ENCODE measurements at places on chromosomes 6 and 20.

DNA sequence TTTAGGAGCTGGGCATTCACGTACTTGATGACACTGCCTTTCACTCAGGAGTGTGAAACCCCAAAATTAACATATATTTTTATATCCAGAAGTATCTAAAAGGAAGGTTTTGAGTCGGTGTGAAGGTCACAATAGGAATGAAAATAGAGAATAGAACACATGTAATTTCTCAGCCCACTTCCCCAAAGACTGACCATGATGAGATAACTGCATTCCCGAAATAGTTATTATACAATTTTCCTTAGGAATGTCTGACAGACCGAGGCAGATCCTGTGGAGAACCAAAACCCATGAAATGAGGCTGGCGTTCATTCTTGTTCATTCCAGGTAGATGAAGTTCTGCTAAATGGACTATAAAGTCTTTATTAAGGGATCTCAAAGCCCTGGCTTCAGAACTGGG, 10.3 kb downstream of the NSFL1C start:
- DNase-seq: no peak

DNA sequence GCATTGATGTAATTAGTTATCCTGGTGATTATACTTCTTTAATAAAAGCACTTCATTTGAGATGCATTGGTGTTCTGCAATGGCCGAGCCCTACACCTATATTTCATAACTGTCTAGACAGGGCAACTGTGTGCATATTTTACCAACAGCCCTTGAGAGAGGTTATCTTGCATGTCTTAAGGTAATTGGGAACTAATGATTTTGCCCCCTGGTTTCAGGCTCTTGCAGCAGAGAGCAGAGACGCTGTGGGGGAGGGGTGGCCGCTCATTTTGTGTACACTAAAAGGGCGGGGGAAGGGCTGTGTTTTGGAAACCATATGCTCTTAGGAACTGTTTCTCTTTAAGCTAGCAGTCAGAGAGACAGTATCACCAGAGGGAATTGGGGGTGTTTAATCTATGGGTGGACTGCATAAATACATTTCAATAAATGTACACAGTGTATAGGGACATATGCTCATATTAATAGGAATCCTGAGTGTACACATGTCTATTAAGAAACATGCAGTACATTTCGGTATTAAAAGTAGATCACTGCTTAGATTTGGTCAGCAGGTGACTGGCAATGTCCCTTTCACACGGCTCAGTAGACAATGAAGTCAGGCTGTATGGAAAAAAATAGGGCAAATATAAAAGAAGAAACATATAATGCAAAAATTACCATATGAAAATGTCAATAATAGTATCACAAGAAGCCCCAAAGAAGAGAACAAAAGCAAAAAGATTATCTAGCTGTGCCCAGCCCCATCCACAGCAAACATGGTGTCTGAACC, 402.9 kb upstream of the CITED2 start:
- no peak for DNase-seq

- DNase-seq: no peak
These were observed 941.0 kb upstream of the ADGRB3 start for GRCh38 chr6:67694127-67694526.

- no peak for DNase-seq
These were observed 44.1 kb upstream of the EDN1 start for GRCh38 chr6:12245763-12246718.

GRCh38 chr6:158408552-158409130, 96.4 kb downstream of the TULP4 start:
- no peak for DNase-seq

DNA sequence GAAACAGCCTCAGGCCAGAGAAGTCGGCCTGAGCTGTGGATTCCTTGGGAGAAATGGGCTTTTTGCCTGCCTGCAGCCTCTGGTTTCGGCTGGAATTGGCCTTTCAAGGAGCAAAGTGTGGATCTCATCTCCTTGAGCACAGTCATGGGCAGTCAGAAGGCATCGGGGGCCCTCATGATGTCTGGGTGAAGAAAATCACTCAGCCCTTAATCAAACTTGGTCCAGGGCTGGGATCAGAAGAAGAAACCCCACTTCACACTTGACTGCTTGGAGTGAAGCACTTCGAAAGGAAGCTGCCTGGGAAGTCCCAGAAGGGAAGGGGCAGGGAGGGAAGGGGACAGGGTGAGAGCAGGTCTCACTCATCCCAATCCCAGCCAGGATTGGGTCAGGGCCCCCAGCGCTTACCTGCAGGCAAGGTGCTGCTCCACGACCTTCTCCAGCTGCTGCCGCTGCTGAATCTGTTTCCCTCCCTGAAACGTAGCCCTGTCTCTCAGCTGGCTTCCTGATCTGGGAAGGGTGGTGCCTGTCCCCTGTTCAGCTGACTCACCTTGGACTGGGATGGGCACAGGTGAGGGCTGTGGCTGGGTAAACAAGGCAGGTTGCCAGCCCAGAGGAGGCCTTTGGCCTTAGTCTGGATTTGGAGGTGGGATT, at the start of gene SDCBP2:
Gene SDCBP2, minus strand, starts transcription at position 460 of the 651 bp plus-strand sequence. CDS start 8,723 bp downstream, outside the sequence.
- DNase-seq: no peak

DNA sequence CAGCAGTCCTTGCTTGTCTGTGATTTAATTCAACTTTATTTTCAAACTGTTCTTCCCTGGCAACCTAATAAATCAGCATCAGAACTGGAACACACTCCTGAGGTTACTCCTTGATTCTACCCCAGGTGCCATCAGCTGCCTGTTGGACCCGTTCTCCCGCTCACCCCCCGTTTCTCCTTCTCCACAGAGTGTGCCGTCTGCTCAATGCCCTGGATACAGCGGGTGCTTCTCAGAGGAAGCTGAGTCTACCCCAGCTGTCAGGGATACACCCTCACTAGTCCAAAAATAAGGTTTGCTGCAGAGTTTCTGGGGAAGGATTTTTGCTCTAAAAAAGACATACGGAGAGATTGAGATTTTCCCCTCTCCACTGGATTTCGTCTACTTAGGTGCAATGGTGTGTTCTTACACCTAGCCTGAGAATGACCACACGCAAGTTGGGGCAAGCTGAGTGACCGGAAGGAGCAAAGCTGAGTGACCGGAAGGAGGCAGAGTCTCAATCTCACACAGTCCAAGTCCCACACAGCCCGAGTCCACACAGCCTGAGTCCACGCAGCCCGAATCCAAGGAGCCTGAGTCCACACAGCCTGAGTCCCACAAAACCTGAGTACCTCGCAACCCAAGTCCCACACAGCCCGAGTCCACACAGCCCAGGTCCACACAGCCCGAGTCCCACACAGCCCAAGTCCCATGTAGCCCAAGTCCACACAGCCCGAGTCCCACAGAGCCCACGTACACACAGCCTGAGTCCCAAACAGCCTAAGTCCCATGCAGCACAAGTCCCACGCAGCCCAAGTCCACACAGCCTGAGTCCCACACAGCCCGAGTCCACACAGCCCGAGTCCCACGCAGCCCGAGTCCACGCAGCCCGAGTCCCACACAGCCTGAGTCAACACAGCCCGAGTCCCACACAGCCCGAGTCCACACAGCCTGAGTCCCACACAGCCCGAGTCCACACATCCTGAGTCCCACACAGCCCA, 58.6 kb upstream of the DACT2 start:
- DNase-seq: no peak

DNA sequence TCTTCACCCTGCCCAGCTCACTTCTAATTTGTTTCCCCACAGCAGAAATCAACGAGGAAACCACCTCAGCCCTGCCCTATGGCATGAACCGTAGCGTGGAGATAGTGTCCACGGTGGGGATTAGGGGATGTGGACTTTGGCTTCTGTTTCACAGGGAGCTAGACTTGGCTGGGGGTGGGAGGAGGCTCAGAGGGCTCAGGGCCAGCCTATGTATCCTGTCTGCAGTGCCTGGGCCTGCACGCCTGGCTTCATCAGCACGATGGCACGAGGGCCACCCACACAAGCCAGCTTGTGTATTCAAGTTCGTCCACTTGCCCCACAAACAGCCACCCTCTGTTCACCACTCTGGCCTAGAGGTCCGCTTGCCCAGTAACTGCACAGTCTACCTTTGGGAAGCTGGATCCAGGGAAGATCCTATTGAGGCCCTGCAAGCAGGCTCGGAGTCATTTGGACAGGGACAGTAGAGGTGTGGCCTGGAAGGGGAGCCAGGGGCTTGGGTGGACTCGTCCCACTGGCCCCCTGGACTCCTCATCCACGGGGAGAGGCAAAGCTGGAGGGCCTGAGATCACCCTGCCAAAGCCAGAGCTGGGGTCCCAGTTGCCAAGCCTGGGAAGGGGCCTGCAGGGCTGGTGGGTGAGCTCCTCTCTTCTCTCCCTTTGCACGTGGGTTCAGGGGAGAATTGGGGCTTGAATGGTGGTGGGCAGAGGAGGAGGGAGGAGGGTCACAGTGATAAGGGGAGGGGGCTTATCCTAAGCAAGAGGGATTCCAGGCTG, 38.0 kb upstream of the FAM83D start:
- no peak for DNase-seq

DNA sequence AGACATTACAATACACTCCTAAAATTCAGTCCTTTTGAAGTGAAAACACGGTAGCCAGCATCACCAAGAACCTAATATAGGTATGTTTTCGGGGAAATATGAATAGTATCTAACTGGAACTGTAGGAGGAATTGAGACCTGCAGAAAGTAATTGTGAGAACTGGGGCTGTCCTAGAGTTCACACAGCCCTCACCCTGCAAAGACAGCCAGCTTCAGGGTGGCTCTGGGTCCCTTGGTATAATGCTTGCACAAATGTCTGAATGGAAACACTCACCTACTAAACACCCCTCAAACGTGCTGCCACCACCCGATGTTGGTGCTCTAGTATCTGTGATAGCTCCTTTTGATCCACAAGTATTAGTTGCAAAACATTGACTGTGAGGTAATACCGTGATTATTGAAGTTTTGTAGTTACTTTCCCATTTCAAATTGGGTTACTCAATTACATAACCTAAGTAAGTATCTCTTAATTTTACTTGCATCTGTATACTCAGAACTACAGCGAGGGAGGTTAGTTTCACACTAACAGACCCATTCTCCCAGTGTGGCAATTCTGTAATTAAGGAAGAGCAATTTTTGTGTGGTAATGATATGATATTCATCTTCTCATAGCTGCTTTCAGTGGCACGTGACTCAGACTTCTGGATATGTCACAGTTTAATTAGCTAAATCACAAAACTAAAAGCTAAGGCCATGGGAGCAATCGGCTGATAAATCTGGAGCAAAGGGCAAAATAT, 129.5 kb downstream of the INSM1 start:
- DNase-seq: no peak

Data from activated CD8-positive, alpha-beta memory T cell treated with anti-CD3 and anti-CD28 coated beads, Interleukin-2, amount 50 U/mL, for 4 hours (primary cell).